K562 (cell line): ENCODE measurements at places on chromosomes 5 and 9. TPM values are rescaled to one million over a fixed set of nuclear protein-coding genes. Genes with fewer than 3 reads are reported as not detected.

- DNase-seq = no peak
These were observed 66.9 kb upstream of the SLIT3 start for GRCh38 chr5:169367861-169368260.

DNA sequence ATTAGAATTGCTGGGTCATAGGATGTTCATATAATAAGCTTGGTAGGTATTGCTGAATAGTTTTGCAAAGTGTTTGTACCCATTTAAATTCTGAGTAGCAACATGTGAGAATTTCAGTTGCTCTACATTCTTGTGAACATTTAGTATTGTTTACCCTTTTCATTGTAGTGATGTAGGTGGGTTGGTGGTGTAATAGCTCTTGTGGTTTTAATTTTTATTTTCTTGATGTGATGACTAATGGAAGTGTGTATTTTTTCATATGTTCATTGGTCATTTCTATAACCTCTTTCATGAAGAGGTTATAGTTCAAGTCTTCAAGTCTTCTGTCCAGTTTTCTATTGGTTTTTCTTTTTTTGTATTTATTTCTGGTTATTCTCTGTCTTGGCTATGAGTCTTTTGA, 34.4 kb downstream of the RASA1 start:
- no peak for DNase-seq

DNA sequence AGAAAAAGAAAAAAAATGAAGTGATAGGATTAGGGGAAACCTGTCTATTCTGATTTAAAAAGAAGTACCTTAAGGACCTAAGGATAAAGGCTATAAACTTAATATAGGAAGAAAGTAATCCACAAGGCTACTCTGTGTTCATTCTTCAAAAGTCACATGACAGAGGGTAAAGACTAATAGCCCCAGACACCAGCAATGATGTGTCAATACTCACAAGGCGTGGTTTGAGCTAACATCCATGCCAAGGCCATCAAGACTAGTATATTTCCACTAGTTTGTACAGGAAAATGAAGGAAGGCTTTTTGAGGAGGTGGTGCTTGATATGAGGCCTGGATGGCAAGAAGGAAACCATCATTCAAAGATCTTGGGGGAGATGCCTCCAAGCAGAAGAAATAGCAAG, 49.7 kb upstream of the TEX48 start:
- DNase-seq = no peak

GRCh38 chr5:1336749-1337488, 8.0 kb downstream of the CLPTM1L start:
- no peak for DNase-seq

DNA sequence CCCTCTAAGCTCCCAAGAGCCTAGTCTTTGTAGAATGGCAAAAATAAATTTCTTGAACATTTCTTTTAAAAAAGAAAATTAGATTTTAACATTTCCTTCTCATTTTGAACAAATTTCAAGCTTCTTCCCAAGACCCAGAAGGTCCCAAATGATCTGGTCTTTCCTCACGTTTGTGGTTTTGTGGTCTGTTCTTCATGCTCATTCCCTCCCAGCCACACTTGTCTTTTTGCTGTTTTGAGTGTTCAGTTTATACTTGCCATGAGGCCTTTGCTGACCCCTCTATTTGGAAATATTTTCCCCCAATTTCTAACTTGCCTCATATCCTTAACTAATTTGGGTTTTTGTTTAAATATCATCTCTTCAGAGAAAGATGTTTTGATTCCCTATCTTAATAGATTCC, 133.4 kb upstream of the PAPPA start:
- DNase-seq = no peak

DNA sequence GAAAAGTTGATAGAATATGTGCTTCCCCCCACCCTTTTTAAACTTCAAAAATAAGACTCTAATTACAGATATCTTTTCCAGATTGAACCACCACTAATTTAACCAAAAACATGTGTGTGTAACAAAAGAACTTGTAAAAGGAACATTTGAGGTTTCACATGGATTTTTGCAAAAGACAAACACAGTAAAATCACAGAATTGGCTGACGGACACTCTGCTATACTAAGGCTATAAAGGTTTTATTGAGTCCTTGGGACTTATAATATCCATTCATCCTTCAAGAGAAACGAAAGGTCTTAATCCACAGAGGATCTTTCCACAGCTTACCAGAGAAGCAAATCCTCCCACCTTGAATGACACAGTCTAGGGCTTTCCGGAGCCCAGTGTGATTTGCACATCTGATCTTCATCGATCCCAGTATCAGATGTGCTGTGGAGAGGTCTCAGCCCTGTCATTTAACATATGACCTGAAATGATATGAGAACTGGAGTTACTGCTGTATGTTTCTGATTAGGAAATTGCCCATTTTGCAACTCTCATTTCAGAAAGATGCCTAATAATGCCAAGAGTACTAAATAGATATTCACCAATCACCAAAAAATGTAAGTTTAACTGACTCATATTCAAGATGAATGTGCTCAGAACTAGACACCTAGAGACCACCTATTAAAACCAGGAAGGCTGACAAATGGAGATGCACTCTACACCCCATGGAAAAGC, 256.5 kb upstream of the FBXL7 start:
- DNase-seq = no peak

DNA sequence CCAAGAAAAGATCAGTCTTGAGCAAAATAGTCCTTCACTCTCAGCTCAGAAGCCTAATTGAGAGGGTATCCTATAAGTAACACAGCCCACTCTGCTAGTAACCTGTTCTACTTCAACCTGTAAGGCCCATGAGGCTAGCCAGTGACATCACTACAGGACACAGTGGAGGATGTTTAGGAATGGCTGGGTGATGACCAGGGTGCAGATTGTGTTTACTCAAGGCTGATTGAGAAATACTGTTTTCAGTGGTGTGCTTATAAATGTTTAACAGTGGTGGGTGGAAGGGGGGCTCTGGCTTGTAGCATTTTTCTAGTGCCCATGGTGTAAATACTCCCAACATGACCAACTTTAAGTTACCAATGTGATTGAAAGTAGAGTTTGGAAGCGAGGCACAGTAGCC, 159.8 kb upstream of the CCDC152 start:
- no peak for DNase-seq

DNA sequence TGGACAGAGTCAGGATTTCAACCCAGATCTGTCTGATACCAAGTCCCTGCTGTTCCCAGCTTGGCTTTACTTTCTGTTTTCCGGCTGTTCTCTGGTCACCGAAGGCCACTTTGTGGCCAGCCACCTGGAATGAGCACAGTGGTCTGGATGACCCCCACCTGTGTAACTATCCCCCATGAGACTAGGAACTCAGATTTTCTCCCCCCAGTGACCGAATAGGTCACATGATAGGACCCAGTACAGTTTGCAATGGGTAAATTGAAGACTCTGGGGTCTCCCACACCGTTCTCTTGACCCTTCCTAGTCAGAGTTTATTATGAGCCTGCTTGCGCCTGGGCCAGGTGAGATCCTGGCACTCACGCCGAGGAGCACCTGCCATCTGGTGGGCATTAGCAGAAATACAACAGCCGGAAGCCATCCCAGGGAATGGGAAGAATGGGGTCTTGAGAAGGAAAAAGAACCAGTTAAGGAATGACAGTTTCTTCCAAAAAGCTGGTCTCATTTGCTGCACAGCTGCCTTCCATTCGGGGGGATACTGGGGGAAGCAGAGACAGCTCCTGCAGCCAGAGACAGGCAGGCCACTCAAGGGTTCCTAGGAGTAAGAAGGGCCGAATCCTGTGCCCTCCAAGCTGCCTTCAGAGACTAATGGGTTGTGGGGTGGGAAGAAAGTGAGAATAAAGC, 7.1 kb downstream of the PHYHD1 start:
- DNase-seq = peak; percentile 75

- no peak for DNase-seq
These were observed 9.0 kb downstream of the UBE2B start for GRCh38 chr5:134380346-134380745.

DNA sequence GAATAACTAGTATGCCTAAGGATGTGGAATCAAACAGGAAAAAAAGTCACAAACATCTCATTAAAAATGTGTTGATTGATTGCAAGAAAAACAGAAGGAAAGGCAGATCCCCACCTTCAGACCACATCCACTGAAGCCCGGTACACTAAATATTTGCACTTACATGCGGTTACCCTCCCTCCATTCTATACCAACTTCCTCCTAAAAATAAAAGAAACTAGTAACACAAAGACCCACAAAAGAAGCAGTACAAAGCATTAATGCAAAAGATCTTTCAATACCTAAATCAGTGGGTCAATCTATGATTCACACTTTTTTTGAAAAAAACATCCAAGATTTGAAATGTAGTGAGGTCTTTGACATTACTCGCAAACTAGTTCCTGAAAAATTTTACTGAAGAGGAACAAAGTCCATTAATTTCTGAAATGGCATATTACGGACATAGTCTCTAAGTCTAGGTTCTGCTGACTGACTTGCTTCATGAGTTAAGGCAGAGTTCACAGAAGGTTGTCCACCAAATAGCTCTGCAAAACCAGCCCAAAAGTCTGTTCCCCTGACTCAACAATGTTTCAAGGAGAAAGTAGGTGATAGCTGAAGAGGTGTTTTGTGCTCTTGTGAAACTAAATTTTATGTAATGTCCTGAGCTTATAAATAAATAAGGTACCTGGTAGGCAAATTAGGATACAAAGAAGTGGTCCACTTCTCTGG, 100.7 kb downstream of the PAM start:
- DNase-seq = no peak

GRCh38 chr5:99032234-99033013, 103.6 kb upstream of the CHD1 start:
- DNase-seq = peak; percentile 35

DNA sequence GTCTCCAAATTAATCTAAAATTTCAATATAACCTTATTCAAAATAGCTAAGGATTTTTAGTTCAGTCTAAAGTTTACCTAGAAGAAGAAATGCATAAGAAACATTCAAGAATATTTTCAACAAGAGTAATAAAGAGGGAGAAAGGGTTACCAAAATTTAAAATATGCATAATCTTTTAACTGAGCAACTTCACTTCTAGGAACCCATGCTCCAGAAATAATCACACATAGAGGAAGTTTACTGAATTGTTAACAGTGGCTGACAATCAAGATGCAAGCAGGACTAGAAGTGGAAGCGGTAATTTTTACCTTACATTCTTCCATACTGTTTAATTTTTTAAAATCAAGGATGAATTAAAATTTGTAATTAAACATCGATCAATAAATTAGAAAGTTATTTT, 1.9 kb downstream of the PJA2 start:
- DNase-seq = no peak

- DNase-seq = no peak
These were observed 52.3 kb downstream of the ADAMTS2 start for GRCh38 chr5:179292681-179293635.

GRCh38 chr5:17406423-17406838, 91.6 kb upstream of the TAF11L2 start:
- DNase-seq = no peak

DNA sequence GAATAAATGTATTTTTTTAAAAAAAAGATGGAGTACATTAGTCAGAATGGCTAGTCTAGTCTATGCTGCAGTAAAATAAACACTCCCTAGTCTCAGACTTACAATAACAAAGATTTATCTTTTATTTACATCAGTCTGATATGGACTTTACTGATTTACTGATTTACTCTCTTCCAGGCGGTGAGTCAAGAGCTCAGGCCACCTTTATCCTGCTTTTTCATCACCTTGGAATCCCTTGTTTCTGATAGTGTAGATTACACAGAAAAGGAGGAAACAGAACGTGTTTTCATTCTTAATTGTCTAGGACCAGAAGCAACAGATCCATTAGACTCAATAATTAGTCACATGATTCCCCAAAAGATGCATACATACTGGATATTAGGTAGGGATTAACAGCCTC, 290.1 kb upstream of the TRPC7 start:
- DNase-seq = no peak

- no peak for DNase-seq
These were observed 226.1 kb downstream of the IRX2 start for GRCh38 chr5:2525351-2525750.

DNA sequence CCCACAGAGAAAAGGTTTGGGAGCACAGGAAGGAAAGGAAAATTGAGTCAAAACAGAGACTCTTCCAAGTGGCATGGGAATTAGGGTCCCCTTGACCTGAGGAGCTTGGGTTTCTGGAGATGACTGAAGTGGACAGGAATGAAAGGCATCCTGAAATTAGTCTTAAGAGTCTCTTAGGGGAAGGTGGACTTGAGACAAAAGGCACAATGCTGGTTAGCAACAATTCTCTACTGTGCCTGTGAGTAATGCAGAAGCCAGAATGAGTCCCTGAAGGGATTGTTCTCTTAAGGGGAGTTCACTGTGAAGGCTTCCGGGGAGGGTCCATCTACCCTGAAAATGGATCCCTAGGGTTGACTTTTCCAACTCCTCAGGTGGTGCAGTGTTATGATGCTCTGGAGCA, 58.4 kb upstream of the FOXE1 start:
- DNase-seq = no peak

DNA sequence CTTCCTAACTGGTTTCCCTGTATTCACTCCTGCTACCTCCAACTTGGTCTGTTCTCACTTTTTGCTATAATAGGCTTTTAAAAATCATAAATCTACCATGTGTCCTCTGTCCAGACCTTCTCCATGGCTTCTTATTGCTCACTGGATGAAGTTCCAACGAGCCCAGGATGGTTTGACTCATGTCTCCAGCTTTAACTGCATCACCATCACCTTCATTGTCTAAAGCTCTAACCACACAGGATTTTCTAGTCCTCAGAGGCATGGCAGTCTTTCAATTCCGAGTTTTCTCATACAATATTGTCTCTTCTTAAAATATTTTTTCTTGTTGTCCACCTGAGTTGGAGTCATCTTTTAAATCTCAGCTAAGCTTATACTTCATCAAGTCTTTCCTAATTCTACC, 49.3 kb downstream of the PDCD1LG2 start:
- no peak for DNase-seq

- no peak for DNase-seq
These were observed 38.0 kb downstream of the FOXI1 start for GRCh38 chr5:170143710-170144109.

- no peak for DNase-seq
These were observed 923 bp downstream of the RECK start for GRCh38 chr9:36037549-36038122.

GRCh38 chr5:60092671-60093422, 199.3 kb upstream of the PDE4D start:
- DNase-seq = no peak

- DNase-seq = no peak
These were observed 184.0 kb downstream of the SYK start for GRCh38 chr9:90985631-90986030.

GRCh38 chr9:85142496-85142911, 473.0 kb downstream of the NTRK2 start:
- DNase-seq = no peak

- DNase-seq = no peak
These were observed 60.1 kb downstream of the KCTD16 start for GRCh38 chr5:144230806-144231205.

- DNase-seq = no peak
These were observed 75.1 kb upstream of the ATG10 start for GRCh38 chr5:81896764-81897163.

PAPPA gene
- 0.13 and 0.20 TPM in 2 replicates for total RNA-seq

WNT8A gene
- not detected in 2 replicates for total RNA-seq

SLC6A19 gene
- total RNA-seq = 1.3 and 1.6 TPM in 2 replicates

SMIM33 gene
- total RNA-seq = not detected in 2 replicates

HRCT1 gene
- not detected in 2 replicates for total RNA-seq

EQTN gene
- not detected in 2 replicates for total RNA-seq

RGMB gene
- 0.31 and 0.38 TPM in 2 replicates for total RNA-seq

CBY3 gene
- total RNA-seq = not detected in 2 replicates

OMD gene
- not detected in 2 replicates for total RNA-seq

MARCOL gene
- total RNA-seq = not detected in 2 replicates

SPATA31A7 gene
- total RNA-seq = 0.04 and 0.11 TPM in 2 replicates

PCDHA9 gene
- total RNA-seq = not detected in 2 replicates
